Osteocyte (in vitro differentiated cells): ENCODE measurements at places on chromosomes 6 and 20.

DNA sequence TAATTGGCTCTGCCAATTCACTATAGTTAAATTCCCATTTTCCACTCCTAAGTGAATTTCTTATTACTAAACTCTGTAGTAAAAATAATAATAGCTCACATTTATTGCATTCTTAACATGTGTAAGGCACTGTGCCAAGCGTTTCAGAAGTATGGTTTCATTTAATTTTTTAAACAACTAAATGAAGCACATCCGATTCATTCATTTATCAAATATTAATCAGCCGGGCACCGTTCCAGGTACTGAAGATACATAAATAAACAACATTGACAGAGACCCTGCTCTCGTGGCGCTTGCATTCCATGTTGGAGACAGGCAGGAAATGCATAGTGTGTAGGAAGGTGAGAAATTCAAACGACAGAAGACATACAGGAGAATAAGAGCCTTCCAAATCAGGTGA lies 423.2 kb upstream of the JARID2 start:
- H3K27ac ChIP-seq = no peak overlapping the region
- H3K4me3 ChIP-seq = no peak overlapping the region
- H3K36me3 ChIP-seq = no peaks in the 10 kb centered on the region
- H3K27me3 ChIP-seq = peaks cover 4% of the 10 kb centered on the region
- DNase-seq = no peak

DNA sequence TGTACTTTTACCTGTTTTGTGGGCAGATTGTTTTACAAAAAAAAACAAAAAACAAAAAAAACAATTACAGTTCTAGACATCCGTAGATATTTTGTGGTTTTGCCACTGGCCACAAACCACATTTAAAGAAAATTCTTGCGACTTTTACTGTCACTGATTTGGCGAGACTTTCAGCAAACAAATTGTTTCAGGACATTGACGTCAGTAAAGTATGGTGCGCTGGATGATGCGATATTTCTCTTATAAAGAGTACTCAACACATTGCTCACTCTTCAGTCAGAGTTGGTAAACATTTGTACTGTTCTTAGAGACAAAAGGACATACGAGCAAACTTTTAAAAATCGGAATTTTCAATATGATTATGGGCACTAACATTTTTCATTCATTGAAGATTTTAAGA lies 229.8 kb downstream of the HAO1 start:
- no peaks in the 10 kb centered on the region for H3K36me3 ChIP-seq
- no peaks in the 10 kb centered on the region for H3K4me1 ChIP-seq
- no peak overlapping the region for H3K27ac ChIP-seq
- H3K4me3 ChIP-seq = no peak overlapping the region
- DNase-seq = no peak

- H3K36me3 ChIP-seq = peaks cover 57% of the 10 kb centered on the region
- no peak overlapping the region for H3K27ac ChIP-seq
- H3K27me3 ChIP-seq = no peaks in the 10 kb centered on the region
- peak; percentile 72 for DNase-seq
These were observed 45.8 kb downstream of the GINS1 start for GRCh38 chr20:25453035-25453810.

GRCh38 chr6:149696901-149697300 lies 21.0 kb downstream of the LATS1 start:
- H3K27me3 ChIP-seq = no peaks in the 10 kb centered on the region
- H3K27ac ChIP-seq = peak overlapping the region; percentile 71
- H3K36me3 ChIP-seq = peaks cover 18% of the 10 kb centered on the region
- no peak for DNase-seq

- no peak overlapping the region for H3K4me3 ChIP-seq
- peaks cover 13% of the 10 kb centered on the region for H3K4me1 ChIP-seq
- H3K27me3 ChIP-seq = no peaks in the 10 kb centered on the region
- DNase-seq = no peak
- no peak overlapping the region for H3K27ac ChIP-seq
These were observed 76.8 kb downstream of the PTPRK start for GRCh38 chr6:128443553-128443952.
